ENCODE measurements at places on chromosomes 7 and 10.

GRCh38 chr7:151570366-151570915 lies 50.7 kb upstream of the RHEB start:
- no peak for DNase-seq

- no peak for DNase-seq
Measured at GRCh38 chr10:130042381-130042780, 68.2 kb downstream of the C10orf143 start.

DNA sequence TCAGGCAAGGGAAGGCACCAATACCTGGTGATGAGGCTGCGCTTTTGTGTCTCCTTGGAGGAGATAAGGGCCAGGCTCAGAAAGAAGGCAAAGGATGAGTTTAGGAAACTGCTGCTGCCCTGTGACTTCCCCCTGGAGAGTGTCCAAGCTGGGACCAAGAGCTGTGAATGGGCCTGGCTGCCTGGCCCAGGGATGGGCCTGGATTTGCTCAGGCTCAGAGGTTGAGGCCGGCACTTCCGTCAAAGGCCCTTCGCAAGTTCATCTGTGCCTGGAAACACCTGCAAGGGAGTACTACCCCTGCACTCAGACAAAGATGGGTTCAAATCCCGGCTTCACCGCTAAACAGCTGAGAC lies 50.5 kb upstream of the NANOS1 start:
- no peak for DNase-seq

DNA sequence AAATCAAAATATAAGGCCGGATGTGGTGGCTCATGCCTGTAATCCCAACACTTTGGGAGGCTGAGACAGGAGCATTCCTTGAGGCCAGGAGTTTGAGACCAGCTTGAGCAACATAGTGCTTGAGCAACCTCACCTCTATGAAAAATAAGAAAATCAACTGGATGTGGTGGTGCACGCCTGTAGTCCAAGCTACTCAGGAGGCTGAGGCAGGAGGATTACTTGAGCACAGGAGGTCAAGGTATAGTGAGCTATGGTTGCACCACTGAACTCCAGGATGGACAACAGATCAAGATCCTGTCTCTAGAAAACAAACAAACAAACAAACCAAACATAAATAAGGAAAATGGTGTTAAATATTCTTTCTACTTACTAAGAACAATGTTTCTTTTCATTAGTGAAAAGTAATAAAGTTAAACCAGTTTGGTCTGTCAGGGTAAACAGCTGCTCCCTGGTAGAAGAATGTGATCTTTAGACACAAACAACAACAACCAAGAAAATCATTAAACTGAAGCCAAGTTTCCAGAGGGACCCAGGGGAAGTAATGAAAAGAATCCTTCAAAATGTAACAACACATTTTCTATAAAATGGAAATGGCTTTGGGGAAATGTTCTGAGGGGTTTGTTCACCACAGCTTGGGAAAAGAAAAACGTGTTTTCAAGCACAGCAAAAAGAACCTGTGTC lies 17.5 kb upstream of the BAG3 start:
- no peak for DNase-seq

DNA sequence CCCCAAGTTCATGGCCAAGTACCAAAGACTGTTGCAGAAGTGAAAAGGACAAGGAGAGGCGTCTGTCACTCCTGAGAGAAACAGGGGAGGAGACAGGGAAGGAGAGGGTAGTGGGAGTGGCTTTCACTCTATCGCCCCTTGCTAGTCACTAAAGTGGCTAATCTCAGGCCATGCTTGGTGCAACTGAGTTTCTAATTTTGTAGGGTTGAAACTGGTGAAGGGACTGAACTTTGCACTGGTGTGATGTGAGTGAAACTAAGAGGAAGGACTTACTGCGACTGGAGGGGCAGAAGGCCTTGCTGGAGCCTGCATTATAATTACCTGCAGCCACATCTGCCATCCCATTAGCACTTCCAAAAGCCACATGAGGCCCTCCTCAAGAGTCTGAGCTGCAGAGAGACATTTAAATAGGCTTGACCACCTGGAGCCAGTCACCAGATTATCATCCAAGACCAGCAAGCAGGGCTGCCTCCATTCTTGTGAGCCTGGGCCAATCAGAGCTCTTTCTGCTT lies 107.2 kb upstream of the EEPD1 start:
- DNase-seq, result no peak

DNA sequence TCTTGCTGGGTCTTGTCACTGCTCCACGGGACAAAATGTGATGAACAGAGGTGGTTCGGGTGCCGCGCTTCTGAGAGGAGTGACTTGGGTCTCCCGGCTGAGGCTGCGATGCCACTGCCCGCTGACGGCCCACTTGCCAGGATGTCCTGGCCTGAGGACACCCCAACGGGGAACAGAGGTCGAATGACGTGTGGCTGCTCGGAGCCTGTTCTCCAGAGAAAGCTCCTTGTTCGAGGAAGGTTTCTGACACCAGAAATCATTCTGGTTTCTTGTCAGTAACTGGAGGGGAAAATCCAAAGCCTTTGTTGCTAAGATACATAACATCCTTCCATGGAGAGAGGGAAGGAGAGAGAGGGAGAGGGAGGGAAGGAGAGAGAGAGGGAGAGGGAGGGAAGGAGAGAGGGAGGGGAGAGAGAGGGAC lies 236.4 kb downstream of the WDR37 start:
- DNase-seq, result no peak

- DNase-seq, result no peak
Measured at GRCh38 chr7:66696774-66697191, 43.8 kb upstream of the RABGEF1 start.

GRCh38 chr10:89348975-89349374 lies 21.2 kb downstream of the IFIT3 start:
- DNase-seq, result no peak

DNA sequence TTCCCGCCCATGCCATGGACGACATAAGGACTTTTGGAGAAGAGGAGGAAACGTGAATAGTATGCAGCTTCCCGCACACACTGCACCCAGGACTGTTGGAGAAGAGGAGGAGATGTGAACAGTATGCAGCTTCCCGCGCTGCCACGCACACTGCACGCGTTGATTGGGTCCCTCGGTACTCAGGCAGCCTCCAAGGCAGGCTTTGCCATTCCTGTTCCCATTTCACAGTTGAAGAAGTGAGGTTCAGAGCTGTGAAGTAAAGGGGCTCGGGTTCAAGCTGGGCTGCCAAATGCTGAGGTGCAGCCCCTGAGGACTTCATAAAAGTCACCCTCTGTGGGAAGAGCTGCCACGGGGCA lies 147.9 kb upstream of the FAM20C start:
- no peak for DNase-seq

DNA sequence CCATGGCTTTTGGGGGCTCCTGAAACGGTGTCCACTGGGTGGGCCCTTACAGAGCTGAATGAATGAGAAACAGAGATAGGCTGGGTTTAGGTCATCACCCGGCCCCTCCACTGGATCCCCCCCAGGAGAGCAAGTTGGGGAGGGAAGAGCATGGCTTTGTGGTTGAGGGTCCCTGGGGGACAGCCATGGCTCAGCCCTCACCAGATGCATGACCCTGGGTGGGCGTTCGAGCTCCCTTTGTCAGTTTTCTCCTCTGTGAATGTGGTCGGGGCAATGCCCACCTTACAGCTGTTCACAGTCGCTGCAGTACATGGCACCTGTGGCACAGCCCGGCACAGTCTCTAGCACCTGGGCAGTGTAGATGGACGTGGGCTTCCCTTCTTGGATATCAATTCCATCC lies 40.6 kb upstream of the CXCL12 start:
- DNase-seq, result no peak

DNA sequence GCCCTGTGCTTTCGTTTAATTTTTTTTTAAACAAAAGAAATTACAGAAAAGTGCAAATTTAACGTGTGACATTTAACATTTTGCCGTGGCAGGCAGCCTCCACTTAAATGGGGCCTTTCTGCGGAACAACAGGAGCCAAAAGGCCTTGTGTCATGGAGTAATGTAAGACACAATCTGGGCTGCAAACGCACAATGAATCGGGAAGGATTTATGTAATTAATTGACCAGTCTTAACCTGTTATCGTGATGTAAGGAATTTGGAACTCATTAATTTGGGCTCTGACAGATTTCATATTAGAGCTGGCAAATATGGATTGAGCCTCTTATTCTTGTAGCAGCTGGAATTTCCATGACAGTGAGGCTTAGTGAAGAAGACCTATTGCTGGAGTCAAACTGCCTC lies 86.4 kb downstream of the SNX10 start:
- no peak for DNase-seq

GRCh38 chr10:18155321-18155720 lies 15.1 kb downstream of the CACNB2 start:
- DNase-seq, result no peak

Measured in CD8-positive, alpha-beta T cell (primary cell).